Activated CD8-positive, alpha-beta memory T cell treated with anti-CD3 and anti-CD28 coated beads for 1 hour (primary cell): ENCODE measurements at places on chromosomes 7 and 10.
A peak's percentile ranks its signal among the peaks of the same experiment; 100 is the strongest.

DNA sequence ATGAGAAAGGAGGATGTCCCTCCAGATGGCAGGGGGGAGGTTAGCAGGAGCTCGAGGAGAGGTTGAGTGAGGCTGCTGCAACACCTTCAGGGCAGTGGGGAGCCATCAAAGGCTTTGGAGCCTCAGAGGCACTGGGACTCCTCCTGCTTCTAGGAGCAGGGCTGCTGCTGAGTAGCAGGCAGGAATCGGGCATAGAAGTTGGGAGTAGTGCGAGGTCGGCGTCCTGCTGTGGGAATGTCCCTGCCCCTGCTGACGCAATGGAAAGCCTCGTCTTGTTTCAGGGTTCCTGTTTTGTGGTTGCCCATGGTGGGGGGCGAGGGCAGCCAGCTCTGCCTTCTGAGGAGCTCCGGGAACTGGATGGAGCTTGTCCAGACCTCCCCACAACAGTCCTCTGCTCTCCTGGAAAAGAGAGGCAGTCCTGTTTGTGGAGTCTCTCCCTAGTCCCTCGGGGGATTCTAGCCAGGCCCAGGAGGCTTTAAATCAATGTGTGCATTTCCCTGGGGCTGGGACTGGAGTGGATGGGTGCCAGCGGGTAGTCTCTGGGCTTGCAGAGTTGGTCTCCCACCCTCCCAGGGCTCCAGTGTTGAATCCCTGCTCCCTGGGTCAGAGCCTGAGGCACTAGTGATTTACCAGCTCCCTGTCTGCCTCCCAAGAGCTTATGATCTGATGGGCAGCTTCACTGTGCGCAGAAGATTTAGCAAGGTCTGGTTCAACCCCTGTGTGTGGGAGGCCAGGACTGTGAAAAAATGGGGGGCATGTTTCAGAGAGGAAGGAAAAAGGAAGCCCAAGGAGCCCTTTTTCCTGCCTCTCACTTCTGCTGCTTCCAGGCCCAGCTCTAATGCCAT lies 98.7 kb upstream of the PPIF start:
- no peak for DNase-seq

- no peak for DNase-seq
Measured at GRCh38 chr7:116246357-116246756, 36.0 kb downstream of the TES start.

DNA sequence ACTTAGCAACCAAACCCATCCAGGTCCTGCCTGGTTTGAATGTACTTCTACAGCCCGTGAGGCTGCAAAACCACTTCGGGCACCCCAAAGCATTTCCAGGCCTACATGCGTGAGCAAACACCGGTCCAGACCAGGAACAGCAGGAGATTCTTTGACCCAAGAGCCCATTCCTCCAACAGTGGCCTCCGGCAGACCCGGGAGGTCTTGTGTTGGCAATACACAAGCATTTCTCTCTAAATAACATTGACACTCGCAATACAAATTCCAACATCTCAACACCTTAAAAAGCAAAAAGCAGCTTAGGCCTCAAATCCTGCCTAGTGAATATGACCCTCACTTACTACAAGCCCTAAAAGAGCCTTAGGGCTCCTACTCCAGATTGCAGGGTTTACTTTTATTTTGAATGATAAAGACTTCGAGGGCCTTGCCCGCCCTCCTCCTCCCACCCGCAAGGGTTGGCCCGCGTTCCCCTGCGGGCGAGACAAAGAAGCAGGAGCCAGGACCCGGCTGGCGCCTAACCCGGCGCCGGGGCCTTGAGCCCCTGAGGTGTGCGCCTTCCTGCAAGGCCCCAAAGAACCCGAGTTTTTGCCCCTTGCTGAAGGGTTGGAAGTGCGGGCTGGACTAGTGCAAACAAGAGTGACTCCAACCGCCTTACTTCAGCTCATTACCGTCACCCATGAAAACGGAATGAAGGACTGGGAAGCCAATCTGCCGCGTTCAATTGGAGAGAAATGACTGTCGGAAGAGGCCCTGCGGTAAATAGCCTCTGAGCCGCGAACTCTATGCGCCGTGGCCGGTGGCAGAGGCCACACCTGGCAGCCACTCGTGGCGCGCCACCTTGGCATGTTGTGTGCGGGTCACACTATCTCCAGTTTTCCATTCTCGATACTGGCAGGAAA lies 3.4 kb upstream of the DLX6 start:
- no peak for DNase-seq

- no peak for DNase-seq
Measured at GRCh38 chr10:78757344-78757925, 311.3 kb upstream of the ZMIZ1 start.

GRCh38 chr10:93080350-93081046 lies 6.8 kb downstream of the CYP26A1 start:
- DNase-seq = no peak

DNA sequence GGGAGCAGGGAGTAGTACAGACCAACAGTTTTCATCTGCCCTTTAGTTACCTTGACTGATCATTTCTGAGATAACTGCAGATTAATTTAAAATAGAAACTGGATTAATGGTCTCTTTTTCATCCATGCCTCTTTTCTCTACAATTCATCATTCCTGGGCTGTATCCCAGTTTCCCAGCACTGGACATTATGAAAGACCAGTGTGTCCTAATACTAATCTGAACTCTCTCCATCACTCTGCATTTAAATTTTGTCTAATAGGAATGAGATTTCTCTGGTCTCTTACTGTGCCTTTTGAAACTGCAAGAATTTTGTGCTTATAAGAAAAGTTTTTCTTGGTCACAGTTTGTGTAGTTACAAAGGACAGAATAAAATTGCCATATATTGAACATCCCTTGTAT lies 12.7 kb downstream of the PLEKHA8 start:
- no peak for DNase-seq

DNA sequence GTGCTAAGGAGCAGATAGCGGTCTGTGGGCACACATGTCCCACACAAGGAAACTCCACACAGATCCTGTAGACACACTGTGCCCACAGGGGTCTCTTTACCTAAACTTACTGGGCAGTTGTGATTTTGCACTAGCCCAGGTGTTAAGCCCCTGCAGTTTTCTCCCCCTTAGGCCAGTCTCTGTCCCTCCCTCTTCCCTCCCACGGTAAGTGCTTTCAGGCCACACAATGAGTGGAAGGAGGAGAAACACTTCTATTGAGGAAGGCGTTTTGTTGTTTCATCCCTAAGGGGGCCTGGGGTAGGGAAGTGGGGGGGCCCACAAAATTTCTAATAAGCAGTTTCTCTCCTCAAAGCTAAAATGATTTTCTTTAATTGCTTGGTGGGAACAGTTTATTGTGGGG lies 51.4 kb downstream of the FBXW4 start:
- no peak for DNase-seq

- peak; percentile 63 for DNase-seq
Measured at GRCh38 chr10:117174439-117175214, 22.7 kb upstream of the KCNK18 start.

DNA sequence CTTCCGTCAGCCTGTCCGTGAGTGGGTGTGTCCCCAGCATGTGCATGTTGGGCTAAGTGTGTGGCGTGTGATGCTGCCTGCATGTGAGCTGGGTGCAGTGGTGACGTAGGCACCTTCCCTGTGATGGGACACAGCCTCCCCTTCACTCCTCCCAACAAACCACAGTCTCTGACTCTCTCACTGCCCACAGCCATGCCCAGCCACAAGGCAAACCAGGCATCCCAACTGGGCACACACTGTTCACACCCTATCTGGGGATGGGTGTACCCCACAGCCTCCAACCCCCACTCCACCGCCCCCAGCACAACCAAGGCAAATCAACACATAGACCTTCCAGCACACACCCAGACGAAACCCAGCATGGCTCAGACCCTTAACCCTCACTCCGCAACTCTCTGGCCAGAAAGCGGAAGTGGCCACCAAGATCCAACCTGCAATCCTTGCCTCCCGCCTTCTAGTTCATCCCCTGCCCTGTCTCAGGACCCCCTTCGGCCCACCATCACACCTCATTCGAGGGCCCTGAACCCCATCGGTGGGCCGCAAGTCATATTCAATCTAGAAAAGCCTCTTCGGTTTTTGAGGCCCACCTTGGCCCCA lies 10.4 kb downstream of the PSD start:
- DNase-seq = no peak

DNA sequence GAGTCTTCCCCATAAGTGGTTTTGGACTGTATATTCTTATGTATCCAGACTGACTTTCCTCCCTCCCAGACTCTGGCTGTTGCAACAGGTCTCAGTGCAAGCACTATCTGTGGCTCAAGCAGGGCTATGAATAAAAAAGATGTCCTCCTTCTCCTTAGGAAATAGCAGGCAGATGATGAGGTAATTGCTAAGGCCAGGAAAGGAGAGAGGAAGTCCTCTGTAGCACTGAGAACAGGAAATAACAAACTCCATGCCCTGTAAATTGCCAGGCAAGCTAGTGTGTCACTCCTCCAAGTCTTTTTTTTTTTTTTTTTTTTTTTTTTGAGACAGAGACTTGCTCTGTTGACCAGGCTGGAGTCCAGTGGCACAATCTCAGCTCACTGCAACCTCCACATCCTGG lies 900.1 kb downstream of the TYW1 start:
- DNase-seq = no peak

- DNase-seq = no peak
Measured at GRCh38 chr10:6211671-6212635, 9.2 kb downstream of the PFKFB3 start.

- DNase-seq = no peak
Measured at GRCh38 chr10:100688201-100688600, 57.2 kb upstream of the PAX2 start.

GRCh38 chr10:13587391-13587790 lies 626 bp downstream of the PRPF18 start:
- no peak for DNase-seq

DNA sequence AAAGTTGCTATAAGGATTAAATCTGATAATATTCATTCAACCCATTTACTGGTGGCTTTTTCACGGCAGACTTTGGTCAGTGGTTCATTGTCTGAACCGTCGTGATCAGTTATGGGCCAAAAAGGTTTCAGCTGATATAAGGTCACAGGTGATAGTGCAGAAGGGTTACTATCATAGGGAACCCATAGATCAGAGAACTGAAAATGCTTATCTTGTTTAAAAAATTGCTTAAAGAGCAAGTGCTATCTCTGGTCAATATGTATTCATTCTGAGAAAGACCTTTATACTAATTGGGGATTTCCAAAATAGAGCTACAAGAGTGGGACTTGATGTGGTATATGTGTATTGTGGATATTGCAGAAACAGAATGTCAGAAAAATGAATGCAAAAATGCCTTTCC lies 147.8 kb upstream of the SEMA3E start:
- DNase-seq = no peak

GRCh38 chr10:94524146-94524545 lies 21.4 kb upstream of the HELLS start:
- no peak for DNase-seq

- no peak for DNase-seq
Measured at GRCh38 chr10:46992803-46993561, 81.8 kb downstream of the PTPN20 start.

DNA sequence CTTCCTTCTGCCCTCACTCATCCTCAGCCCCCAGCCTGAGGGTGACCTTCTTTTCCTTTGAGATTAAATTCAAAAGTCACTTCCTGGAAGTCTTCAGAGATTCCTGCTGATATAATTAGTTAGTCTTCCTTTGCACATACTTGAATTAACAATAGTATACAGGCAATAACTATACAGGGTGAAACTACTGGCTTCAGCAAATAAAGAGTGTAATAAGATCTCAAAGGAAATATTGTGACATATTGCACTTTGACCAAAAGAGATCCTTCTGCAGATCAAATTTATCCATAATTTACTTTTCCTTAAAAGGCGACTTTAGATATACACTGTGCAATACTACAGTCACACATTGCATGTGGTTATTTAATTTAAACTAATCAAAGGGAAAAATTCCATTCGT lies 123.8 kb downstream of the SEMA3A start:
- DNase-seq = no peak

- DNase-seq = no peak
Measured at GRCh38 chr10:59460601-59461000, 98.3 kb upstream of the FAM13C start.

DNA sequence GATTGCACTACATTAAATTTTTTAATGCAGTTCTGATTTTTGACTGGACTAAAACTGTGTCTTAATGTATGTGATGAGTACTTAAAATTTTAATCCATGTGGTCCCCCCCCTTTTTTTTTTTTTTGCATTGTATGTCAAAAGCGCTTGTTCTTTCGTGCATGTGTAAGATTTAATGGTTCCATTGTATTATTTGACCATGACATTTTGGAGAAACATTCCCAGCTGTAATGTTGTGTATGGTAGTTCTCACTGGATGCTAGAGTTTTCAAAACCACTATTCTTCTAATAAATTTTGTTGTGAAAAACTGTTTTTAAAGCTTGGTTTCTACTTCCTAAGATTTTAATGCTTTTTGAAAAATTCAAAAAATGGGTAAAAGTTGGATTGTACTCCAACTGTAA lies 132.0 kb downstream of the LCOR start:
- no peak for DNase-seq

DNA sequence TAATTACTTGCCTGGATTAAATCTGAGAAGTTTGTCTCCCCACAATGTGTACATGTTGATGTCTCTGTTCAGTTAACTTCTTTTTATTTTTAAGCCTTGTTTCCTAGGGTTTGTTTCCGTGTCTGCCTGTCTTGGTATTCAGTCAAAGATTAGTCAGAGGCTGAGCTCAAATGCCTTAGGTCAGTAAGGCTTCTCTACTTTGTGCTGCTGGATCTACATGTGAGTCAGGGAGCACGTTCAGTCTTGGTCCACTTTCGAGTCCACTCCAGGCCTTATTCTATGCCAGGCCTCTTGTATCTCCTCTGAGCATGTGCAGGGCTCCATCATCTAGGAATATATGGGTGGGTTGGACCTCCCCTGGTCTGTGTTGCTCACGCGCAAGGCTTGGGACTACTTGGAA lies 93.3 kb upstream of the FZD8 start:
- DNase-seq = no peak

DNA sequence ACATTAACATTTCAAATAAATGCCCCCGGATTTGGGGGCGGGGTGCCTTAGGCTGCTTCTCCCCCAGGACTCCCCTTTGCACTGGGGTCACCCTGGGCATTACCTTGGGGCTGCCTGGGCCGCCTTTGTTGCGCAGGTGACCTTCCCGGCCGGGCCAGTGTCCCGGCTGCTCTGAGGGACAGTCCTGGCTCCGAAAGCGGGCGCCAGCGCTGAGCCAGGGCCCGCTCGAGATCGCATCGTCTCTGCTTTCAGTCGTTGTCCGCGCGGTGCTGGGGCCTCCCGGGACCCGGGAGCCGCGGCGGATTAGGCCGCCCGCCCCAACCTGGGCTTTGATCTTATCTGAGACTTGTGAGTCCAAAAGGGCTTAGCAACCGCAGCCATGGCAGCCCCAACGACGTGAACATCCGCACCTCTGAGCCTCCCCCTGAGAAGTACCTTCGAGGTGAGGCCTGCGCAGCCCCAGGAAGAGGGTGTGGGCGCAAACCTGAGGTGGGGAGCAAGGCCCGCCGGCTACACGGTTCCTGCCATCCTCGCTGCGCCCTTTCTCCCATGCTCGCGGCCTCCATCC lies 14.8 kb upstream of the WAPL start:
- peak; percentile 29 for DNase-seq

GRCh38 chr10:113015201-113015600 lies 65.2 kb downstream of the TCF7L2 start:
- DNase-seq = no peak

GRCh38 chr7:41103331-41103730 lies 599.6 kb downstream of the INHBA start:
- DNase-seq = no peak
